ENCODE measurements at places on chromosomes 5 and 9. TPM values are rescaled to one million over a fixed set of nuclear protein-coding genes. Genes with fewer than 3 reads are reported as not detected.
A peak's percentile ranks its signal among the peaks of the same experiment; 100 is the strongest.

The GABRA6 gene
- total RNA-seq, result not detected

DNA sequence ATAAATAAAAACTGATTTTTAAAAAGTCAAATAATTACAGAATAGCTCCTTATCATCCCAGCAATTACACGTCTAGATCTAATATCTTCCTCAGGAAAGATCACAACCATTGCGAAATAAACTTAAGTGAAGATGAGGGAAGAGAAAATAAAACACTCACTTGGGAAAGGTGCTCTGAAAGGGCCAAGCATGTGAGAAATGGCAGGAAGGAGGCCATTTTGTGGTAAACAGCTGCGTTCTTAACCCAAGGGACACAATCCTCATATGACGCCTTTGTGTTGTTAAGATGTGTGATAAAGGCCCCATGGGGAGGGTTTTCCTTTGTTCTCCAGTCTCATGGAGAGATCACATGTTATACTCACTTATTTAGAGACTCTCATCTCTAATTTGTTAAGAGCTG lies 32.5 kb downstream of the JAKMIP2 start:
- DNase-seq, result no peak

DNA sequence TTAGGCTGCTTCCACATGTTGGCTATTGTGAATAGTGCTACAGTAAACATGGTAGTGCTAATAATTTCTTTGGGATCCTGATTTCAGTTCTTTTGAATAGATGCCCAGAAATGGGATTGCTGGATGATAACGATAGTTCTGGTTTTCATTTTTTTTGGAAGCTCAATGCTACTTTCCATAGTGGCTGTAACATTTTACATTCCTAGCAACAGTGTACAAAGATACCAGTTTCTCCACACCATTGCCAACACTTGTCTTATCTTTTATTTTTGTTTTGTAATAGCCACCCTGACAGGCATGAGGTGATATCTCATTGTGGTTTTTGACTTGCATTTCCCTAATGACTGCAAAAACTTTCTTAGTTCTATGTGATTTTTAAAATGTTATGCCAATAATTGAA lies 68.8 kb upstream of the LRRC70 start:
- DNase-seq, result peak; percentile 25

DNA sequence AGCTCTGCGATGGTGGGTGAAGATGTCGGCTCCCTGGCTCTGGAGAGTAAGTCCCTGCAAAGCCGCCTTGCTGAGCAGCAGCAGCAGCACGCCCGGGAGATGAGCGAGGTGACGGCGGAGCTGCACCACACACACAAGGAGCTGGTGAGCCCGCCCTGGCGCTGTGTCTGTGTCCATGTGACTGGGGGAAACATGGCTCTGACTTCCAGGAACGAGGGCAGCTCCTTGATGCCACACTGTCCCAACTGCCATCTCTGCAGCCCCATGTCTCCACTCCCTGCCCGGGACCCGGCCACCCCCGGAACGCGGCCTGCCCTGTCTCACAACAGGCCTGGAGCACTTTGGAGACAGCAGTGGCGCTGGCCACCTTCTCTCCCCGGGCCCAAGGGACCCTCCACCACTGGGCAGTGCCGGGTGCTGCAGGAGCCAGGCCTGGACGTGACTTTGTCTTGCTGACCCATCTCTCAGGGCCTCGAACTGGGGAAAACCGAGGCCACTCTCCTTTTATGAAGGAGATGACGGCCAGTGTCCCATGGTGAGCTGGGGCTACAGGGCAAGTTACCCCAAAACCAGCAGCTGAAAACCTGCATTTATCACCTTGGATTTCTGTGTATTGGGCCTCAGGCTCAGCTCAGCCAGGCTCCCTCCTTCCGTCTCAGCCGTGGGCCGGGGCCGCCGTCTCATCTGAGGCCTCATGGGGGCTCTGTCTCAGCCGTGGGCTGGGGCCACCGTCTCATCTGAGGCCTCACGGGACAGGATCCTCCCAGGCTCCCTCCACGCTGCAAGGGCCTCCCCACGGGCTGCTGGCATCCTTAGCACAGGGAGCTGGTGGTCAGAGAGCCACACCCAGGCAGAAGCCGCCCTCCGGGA lies 28.6 kb downstream of the CEP72 start:
- no peak for DNase-seq

The GDA gene
- under 0.01 TPM for total RNA-seq

DNA sequence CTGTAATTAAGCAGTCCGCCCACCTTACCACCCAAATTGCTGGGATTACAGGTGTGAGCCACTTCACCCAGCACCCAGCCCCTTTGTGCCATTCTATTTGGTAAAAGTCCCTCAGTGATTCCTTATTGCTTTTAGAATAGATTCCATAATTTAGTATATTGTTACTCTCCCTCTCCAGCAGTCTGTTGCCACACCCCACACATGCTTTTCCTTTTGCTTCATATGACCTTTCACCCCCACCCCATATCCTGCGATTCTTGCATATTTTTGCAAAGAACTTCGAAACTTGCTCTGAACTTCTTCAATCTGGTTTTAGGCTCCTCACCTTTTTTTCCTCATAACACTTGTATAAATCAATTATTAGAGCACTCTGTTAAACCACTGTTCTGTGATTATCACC lies 100.2 kb downstream of the MTREX start:
- DNase-seq, result no peak
